ENCODE measurements at places on chromosomes 5 and 9.

GRCh38 chr9:130263601-130264413 is 1.8 kb upstream of the HMCN2 start:
- no peak for DNase-seq

DNA sequence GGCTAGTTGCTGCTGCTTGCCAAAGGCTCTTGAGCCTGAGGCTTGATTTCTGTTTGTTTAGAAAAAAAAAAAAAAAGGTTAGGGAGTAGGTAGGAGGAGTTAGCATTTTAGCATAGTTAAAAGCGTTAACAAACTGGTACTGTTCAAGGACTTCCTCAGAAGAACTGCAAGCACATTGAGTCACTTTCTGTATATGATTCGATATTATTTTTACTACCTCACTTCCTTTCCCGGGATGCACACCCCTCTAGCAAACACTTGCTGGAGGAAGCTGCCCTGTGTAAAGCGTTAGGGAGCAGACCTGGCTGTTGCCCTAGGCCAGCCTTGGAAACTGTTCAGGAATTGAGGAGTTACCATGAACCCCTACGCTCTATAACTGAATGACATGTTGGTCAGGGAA is 15.7 kb upstream of the CEP120 start:
- DNase-seq, result no peak

DNA sequence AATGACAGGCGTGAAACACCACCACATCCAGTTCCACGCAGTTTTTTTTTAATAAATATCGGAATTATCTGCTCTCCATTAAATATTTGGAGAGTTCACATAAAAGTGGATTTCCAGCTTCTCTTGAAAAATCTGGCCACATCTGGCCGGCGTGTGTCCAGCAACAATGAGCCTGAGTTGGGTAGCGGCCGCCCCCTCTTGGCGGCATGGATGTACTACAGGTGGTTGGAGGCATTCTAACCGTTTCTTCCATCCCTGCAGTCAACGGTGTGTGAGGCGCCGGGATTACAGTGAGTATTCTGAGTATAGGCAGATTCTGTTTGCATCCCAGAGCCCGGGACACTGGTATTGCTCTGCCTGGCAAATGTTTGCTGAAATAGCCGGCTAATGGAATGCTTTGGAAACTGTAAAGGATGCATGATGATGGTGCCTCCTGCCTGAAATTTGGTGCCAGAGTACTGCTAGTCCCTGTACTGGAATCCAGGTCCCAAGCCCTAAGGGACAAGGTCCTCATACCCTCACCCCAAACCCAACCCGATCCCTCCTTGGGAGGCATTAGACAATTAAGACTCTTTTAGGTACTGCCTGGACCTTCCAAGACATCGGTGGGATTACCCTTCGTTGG is 13.6 kb upstream of the GM2A start:
- DNase-seq, result peak; percentile 61

GRCh38 chr9:69027355-69028097 is 8.0 kb upstream of the FXN start:
- DNase-seq, result peak; percentile 27

GRCh38 chr9:4243113-4243512 is 56.8 kb downstream of the GLIS3 start:
- DNase-seq, result no peak

GRCh38 chr9:131521203-131521602 is 9.9 kb downstream of the UCK1 start:
- no peak for DNase-seq

DNA sequence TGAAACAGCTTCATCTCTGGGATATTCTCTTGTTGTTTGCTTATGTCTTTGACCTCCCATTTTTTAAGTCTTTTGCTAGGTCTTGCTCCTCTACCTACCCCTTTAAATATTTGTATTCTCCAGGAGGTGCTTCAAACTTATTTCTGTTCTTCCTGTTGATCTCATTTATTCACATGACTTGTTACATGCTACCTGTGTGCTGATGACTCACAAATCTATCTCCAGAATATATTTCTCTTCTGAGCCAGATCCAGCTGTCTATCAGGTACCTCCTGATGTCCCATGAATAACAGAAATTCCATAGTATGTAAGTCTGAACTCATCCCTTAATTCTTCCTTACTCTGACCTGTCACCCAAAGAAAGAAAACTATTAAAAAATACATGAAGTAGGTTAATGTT is 11.0 kb downstream of the NIPBL start:
- DNase-seq, result no peak

DNA sequence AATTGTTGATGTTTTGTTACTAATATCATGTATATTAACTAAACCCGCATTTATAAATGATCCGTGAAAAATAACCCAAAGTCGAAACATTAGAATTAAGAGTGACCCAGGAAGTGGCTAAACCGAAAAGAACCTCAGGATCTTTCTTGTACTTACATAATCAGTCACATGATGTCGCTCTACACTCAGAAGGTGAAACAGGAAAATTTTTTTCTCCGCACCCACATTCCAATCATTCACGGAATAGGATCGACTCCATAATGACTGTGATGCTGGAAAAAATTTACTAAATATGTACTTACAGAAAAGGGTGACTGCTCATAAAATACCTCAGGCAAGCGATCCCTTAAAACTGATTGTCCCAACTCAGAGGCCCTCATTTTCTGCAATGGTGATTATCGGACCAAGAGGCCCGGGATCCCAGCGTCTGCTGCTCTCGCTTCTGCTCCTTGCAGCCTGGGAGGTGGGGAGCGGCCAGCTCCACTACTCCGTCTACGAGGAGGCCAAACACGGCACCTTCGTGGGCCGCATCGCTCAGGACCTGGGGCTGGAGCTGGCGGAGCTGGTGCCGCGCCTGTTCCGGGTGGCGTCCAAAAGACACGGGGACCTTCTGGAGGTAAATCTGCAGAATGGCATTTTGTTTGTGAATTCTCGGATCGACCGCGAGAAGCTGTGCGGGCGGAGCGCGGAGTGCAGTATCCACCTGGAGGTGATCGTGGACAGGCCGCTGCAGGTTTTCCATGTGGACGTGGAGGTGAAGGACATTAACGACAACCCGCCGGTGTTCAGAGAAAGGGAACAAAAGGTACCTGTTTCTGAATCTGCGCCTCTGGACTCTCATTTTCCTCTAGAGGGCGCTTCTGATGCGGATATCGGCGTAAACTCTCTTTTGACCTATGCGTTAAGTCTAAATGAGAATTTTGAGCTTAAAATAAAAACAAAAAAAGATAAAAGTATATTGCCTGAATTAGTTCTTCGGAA is at the start of gene PCDHA12:
Gene PCDHA12, plus strand, starts transcription at position 224 of the 981 bp plus-strand sequence. Its CDS starts 165 bp downstream, at position 389.
- DNase-seq, result no peak

GRCh38 chr5:78568676-78569075 is 79.9 kb downstream of the LHFPL2 start:
- DNase-seq, result no peak

GRCh38 chr9:109242014-109242413 is 75.0 kb upstream of the FRRS1L start:
- DNase-seq, result no peak
